NCI-H526 treated with DMSO at 0.1 percent for 48 hours (cell line): ENCODE measurements at places on chromosomes 7 and 10.

DNA sequence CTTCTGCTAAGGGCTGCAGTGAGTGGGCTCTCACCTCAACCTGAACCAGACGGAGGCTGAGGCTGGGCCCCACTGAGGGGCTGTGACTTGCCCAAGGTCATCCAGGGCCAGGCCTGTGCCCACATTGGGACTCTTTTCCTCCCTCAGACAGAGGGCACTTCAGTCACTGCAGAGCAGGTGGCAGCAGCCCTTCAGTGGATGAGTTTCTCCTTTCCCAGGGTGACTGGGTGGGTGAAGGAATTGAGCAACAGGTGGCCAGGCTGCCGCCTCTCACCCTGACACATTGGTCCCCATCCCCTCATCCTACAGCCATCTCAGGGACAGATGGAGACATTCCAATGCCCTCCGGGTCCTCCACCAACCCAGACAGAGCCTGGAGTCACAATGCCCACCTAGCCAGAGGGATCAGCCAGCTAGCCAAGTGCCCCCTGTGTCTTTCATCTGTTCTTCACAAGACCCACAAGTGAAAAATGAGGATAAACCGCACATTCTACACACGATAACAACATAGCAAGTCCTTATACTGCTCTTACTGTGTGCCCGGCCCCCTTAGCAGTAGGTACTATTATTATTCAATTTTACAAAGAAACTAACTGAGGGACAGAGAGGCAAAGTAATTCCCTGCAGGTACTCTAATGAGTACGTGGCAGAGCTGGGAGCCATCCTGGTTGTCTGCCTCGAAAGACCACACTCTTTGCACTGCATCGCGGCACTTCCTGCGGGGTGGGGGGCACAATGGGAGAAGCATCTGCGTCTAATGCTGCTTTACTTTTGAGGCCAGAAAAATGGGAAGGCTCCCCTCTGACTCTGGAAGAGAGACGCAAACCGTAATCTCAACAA, 1.7 kb upstream of the SLC18A3 start:
- no peak for DNase-seq

- no peak for DNase-seq
Observed at GRCh38 chr7:78018641-78019446, 220.3 kb downstream of the PHTF2 start.

DNA sequence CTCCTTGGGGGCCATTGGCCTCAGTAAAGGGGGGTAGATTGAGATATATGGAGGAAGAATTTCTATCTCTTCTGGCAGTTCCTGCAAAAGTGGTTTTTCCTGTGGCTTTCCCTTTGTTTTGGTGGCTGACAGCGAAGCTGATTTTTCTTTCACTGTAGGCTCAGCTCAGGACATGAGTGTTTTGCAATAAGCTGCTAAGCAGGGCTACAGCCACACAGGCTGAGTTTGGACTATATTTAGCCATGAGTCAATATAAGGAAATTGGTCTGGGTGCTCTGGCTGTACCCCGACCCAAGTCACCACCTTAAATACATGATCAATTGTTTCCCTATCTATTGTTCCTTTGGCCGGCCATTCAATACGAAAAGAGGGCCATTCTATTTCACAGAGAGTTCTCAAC, 212.7 kb upstream of the KCND2 start:
- DNase-seq, result no peak

DNA sequence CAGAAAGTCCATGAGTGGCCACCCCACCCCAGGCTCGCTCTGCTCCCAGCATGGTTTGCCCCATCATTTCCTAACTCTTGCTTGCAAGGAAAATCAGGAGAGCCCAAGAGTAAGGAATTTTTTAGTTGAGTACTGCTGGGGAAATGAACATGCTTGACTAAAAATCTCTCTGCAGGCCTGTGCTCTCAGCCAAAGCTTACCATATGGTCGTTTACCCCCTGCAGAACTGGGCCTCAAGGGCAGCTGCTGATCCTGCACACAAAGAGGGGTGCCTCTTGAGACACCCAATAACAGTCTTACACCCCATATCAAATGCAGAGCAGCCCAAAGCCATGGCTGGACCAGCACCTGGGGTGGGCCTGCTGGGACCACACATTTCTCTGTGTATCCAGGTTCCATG, 183.2 kb downstream of the CXCL12 start:
- DNase-seq, result no peak

GRCh38 chr10:86182595-86182994, 184.0 kb downstream of the GRID1 start:
- no peak for DNase-seq

GRCh38 chr7:37309493-37309892, 139.2 kb downstream of the ELMO1 start:
- DNase-seq, result no peak

GRCh38 chr10:1343176-1343575, 287.0 kb downstream of the WDR37 start:
- peak; percentile 23 for DNase-seq

DNA sequence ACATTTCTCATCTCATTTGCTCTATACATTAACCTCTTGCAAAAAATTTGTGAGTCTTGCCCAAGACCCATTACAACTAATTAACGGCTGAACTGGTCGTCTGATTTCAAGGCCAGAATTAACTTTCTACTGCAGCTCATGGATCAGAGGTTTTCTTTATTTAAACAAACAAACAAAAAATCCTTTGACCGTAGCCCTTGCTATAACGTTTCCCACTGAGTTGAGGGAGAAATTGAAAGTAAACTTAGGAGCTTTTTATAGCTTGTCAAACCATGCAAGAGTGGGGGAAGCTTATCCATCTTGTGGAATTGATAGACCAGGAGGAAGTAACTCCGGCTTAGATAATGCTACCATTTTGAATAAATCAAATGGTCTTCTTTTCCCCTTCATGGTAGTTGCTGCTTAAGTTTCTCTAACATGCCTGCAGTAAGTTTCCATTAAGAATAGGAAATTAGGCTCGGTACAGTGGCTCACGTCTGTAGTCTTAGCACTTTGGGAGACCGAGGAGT, 3.3 kb downstream of the SRGN start:
- DNase-seq, result no peak

- DNase-seq, result no peak
Observed at GRCh38 chr10:17648243-17649035, 4.5 kb downstream of the STAM start.

- no peak for DNase-seq
Observed at GRCh38 chr10:96626795-96627194, 40.0 kb upstream of the TM9SF3 start.

DNA sequence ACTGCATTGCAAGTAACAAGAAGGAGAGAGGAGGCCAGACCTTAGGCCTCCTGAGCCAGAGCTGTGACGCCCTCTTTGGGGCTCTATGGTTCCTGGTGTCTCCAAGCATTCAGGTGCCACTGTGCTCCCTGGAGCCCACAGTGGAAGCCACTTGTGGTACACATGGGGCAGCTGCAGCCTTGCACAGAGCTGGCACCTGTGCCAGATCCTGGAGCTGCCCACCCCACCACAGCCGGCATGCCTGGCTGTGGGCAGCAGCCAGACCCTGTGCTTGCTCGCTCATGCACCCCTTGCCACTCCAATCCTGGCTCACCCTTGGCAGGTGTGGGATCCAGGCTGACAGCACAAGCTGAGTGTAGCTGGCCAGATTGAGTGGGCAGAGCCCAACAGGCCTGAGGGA, 173.8 kb upstream of the SMIM30 start:
- DNase-seq, result no peak

DNA sequence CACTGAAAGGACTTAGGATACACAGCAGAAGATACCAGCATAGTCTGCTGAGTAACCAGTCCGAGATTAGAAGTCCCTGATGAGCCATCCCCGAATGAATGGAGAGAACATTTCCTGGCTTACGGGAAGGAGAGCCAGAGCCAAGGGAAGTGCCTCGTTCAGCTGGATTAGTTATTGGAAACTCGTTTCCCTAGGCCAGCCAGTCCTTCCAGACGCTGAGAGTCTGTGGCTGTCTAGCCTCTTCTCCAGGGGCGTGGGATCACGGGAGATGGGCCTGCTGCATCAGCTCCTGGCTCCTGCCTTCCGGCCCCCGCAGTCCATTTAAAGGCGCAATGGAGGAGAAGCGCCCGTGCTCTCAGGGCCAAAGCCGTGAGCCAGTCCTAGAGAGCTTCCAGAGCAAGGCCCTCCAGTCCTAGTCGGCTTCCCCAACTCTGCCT, 712.8 kb downstream of the PARD3 start:
- no peak for DNase-seq

DNA sequence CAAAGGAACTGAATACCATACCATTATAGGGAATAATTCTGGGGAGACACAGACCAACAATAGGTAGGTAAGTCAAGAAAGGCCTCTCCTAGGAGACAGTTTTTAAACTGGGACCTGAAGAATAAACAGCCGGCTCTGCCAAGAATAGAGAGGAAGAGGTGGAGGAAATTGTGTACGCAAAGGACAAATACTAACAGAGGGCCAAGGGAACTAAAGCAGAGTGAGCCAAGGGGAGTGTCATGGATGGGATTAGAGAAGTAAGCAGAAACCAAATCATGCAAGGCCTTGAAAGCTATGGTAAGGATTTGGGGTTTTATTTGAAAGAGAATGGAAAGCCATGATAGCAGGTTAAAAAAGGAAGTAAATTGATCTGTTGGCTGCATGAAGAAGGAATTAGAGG, 18.1 kb upstream of the ITGB8 start:
- DNase-seq, result no peak

- no peak for DNase-seq
Observed at GRCh38 chr7:124791426-124791825, 25.8 kb upstream of the GPR37 start.

DNA sequence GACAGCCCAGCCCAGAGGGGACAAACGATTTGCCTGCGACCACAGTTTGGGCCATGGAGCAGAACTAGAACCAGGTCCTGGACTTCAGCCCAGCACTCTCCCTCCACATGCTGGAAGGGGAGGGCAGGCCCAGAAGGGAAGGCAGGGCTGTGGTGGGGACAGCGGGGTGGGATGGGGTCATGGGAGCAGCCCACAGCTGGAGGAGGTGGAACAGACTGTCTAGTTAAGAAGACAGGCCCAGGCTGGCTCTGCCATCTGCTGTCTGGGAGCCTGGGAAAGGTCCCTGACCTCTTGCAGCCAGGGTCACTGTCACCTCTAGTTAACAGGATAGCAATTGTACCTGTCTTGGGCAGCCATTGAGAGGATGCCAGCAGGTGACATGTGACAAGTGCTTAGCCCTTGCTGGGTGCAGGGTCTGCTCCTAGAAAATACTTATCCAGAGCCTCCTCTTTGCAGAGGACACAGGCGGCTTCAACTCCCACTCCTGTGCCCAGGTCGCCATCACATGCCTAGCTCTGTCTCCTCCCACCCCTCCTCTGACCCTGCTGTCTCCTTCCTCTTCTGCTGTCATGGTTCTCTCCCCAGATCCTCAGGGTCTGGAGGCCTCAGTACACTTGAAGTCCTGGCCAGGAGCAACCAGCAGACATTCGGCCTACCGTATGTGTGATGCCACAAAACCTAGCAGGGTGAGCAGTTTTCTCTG, 37.0 kb upstream of the CHST15 start:
- no peak for DNase-seq

GRCh38 chr10:78907551-78908211, 161.1 kb upstream of the ZMIZ1 start:
- DNase-seq, result no peak

- DNase-seq, result no peak
Observed at GRCh38 chr7:101333912-101334311, 12.3 kb upstream of the IFT22 start.

DNA sequence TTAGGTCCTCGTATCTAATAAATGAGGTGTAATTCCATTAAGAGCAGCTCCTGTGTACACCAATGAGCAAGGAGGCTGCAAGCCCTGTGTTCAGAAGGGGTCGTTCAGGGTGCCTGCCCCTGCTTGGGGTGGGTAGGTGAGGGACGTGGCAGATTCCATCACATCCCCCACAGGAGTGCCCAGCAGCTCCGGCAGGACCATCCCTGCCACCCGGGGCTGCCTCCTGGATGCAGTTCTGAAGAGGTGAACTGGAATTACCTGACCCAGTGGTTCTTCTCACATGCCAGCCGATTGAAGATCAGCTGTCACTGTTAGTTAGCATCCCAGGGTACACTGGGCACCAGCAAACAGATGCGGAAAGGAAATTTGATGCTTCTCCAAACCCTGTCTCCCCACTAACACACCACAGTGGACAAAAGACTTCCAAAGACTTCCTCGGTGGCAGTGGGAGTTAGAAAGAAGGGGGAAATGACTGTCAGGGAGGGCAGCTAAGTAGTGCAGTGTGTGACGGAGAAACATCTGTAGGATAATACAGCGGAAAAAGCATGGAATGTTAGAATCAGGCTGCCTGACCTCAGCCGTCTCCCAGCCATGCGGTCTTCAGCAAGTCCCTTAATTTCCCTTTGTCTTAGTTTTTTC, 313.6 kb upstream of the ZMIZ1 start:
- DNase-seq, result no peak

DNA sequence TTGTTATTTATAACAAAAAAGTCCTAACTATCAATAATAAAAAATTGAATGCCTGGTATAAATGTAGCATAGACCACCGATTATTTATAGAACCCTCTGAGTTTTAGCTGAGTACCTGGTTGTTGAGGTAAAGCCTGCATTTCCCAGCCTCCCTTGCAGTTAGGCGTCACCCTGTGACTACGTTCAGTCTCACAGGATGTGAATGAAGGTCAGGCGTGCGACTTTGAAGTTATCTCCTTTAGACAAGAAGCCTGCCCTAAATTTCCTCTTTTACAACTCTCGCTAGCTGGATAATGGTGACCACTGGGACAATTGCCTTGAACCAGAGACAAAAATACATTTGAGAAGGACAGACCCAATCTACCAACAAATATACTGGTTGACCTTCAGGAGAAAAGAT, 67.5 kb upstream of the TES start:
- no peak for DNase-seq

GRCh38 chr7:39855325-39855674, 94.8 kb upstream of the CDK13 start:
- DNase-seq, result no peak

- DNase-seq, result no peak
Observed at GRCh38 chr10:132482090-132482800, 55.3 kb upstream of the INPP5A start.

- peak; percentile 33 for DNase-seq
Observed at GRCh38 chr7:37495574-37496184, 47.0 kb upstream of the ELMO1 start.

- DNase-seq, result no peak
Observed at GRCh38 chr7:116899308-116899707, 36.9 kb downstream of the CAPZA2 start.

GRCh38 chr7:98621573-98622482, 4.7 kb downstream of the NPTX2 start:
- DNase-seq, result no peak

DNA sequence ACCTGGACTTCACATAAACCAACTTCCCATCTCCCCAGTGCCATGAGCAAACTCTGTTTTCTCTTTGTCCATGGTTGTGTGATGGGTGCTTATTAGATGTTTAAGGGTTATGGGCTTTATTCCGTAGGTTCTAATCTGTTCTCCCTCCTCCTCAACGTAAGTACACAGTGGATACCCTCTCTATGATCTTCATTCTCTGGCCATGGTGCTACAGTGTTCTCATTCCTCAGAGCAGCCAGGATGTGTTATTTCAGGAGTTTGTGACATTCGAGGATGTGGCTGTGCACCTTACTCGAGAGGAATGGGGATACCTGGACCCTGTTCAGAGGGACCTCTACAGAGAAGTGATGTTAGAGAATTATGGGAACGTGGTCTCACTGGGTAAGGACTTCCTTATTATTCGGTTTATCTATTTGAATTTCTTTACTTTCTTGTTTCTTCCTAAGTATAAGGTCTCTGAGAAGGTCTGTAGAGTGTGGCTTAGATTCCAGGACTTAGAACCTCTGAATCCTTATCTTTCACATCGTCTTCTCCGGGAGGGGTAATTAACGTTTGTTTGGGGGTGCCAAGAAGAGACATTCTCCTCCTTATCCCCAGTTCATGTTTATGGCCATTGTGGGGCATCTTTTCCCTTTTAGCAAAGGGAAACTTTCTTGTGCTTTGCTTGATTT, 3.8 kb downstream of the ZNF655 start:
- no peak for DNase-seq

GRCh38 chr10:6721964-6722615, 142.0 kb upstream of the PRKCQ start:
- no peak for DNase-seq
